ENCODE measurements at places on chromosomes 16 and 17.

- DNase-seq = no peak
These were observed 46.2 kb downstream of the GNAO1 start for GRCh38 chr16:56237451-56237930.

- DNase-seq = no peak
These were observed 1.9 kb downstream of the TBX2 start for GRCh38 chr17:61401389-61402072.

DNA sequence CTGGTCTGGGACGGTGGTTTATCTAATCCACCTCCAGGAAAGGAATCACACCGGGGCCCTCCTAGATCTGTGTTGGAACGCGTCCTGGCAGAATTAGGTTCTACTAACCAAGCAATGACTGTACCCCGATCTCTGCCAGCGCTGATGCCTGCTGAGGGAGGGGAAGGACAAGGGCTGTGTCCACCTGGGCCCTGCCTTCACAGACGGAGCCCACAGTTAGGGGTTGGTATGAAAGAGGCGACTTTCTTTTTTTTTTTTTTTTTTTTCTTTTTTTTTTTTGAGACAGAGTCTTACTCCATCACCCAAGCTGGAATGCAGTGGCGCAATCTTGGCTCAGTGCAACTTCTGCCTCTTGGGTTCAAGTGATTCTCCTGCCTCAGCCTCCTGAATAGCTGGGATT, 9.9 kb upstream of the KRT19 start:
- no peak for DNase-seq

DNA sequence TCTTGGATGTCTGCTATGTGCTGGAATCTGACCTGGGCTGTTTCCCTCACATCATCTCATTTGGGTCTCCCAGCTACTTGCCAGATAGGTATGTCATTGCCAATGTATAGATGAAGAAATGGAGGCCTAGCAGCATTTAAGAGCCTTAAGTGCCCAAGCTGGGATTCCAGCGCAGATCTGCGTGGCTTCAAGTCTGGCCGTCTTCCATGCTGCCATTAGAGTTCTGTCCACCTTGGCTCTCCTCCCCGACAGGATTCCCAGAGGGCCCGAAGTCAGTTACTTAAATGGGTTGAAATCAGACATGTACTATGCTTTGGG, 33.0 kb upstream of the CCR7 start:
- no peak for DNase-seq

DNA sequence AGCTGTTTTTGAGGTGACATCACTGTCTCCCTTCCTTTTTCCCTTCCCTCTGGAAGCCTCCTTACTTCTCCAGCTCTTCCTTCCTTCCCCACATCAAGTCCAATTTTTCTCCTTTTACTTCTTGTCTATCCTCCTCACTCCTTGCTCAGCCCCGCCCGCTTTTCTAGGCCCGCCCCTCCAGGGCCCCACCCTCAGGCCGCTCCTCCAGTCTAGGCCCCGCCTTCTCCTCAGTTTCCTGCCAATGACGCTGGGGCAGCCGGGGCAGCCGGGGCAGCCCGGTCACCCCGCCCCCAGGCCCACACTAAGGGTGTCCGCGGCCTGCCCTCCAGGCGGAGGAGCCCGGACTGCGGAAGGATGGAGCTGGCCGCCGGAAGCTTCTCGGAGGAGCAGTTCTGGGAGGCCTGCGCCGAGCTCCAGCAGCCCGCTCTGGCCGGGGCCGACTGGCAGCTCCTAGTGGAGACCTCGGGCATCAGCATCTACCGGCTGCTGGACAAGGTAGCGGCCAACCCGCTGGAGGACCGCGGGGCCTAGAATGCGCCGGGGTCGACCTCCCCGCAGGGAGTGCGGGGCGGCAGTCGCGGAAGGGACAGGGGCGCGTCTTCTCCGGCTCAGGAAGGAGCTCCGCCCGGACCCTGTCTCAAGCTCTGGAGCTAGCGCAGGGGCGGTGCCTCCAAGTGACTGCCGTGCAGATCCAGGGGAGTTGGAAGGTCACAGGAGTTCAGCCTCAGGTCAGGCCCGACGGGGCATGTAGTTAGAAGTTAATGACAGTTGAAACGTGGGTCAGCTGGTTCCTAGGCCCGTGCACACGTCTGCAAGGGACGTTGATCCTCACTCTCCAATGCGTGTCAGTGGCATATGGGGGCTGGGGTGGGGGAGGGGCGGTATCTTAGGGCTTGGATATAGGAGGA, at the start of gene PCTP:
Gene PCTP, plus strand, starts transcription at position 302 of the 908 bp plus-strand sequence. Its CDS starts 53 bp downstream, at position 355.
- peak; percentile 75 for DNase-seq

DNA sequence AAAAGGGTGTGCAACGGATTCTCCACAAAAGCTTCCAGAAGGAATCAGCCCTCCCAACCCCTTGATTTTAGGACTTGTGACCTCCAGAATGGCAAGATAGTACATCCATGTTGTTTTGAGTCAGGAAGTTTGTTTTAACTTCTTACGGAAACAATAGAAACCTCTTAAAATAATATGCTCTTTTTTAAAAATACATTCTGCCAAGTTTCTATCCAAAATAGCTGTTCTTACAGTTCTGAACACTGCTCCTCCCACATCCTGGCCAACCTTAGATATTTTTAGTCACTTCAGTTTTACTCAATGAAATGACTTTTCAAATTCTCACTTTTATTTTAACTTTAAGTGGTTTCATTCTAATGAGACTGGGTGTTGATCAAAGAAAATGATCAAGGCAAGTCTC, 156.4 kb downstream of the ZNF18 start:
- no peak for DNase-seq

DNA sequence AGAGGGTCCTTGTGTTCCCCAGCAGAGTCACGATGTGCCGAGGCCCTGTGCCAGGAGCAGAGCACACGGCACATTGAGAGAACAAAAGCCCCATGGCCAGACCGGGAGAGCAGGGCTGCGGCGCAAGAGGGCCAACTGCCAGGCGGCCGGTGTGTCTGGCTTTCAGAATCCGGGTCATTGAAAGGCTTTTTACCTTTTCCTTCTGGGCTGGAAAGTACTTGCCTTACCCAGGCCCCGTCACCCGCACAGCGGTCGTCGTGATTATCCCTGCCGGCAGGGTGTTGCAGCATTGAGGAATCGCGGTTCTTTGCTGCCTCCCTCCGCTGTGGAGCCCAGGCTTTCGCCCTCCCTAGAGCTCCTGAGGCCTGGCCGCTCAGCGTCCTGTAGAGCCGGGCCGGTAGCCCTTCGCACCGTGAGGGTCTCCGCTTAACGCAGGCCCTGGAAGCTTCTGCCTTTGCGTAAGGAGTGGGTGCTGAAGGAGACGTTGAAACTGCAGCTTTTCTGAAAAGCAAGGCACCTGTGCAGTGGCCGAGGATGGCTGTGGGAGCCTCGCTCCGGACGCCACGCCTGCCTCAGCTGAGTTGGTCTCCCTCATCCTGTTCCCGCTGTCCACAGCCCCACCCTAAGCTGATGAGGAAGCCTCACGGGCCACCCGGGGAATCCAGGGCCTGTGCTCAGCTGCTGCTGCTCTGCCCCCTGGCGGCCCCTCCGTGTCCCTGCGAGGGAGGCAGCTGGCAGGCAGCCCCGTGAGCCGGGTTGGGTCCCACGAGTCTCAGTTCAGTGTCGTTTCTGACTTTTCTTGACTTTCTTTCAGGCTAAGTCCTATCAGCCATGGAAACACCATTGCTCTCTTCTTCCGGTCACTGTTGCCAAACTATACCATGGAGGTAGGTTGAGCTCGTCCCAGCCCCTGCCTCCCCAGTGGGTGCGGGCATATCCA, 8.6 kb upstream of the MC1R start:
- peak; percentile 49 for DNase-seq

- DNase-seq = peak; percentile 59
These were observed 20.0 kb downstream of the ST6GALNAC1 start for GRCh38 chr17:76623271-76624146.
